Fibroblast of skin of back (primary cell): ENCODE measurements at places on chromosomes 13 and 19.
A peak's percentile ranks its signal among the peaks of the same experiment; 100 is the strongest.

DNA sequence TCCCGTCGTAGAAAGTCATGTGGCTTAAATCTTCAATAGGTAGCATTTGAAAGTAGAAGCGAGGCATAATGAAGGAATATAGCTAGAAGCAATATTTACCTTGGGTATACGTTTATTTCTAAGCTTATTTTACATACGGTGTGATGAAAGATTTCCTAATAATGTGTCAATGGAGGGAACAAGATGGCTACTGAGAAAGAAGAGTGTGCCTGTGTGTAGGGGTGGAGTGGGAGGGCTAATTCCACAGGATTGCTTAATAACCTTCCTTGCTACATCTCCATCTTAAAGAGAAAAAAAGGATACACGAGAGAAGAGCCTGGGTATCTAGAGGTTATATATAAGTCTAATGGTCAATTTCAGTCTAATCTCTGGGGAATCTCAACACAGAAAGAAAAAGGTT, 2.0 kb downstream of the SPART start:
- no peak for DNase-seq

DNA sequence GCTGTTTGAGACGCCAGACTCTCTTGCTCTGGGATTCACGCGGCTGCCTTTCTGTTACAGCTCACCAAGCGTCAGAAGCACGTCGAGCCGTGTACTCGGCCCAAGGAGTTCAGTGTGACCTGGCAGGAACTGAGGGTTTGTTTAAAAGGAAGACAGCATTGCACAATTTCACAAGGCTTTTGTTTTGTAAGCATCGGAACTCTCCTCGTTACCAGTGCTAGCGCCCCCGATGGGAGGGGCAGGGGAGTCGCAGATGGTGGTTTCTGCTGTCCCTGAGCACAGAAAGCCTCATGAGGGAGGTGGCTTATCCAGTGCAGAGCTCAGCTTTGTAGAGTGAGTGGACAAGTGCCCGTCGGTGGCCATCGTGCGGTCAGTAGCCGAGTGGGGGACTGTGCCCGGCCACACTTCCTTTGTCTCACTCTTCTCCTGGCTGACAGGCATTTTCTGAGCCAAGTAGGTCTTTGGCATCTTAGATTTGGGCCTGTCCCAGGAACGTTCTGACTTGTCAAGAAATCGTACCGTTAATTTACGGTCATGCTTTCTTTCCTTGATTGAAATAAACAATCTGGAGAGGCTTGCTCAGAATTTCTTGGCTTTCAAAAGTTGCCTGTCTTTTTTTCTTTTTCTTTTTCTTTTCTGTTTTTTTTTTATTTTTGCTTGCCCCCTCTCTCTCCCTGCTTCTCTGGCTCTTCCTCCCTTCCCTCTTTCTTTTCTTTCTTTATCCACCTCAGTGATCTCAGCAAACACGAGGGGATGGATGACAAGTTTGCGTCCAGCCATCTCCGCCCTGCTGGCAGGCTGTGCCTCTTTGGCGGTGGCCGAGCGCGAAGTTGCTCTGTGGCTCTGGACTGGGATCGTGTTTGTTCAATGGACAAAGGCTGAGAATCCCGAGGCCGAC, 7.7 kb downstream of the KDM4B start:
- DNase-seq, result peak; percentile 18

GRCh38 chr13:101434486-101434885, 18.0 kb upstream of the ITGBL1 start:
- DNase-seq, result no peak

GRCh38 chr19:5492635-5493409, 37.6 kb downstream of the ZNRF4 start:
- DNase-seq, result no peak

DNA sequence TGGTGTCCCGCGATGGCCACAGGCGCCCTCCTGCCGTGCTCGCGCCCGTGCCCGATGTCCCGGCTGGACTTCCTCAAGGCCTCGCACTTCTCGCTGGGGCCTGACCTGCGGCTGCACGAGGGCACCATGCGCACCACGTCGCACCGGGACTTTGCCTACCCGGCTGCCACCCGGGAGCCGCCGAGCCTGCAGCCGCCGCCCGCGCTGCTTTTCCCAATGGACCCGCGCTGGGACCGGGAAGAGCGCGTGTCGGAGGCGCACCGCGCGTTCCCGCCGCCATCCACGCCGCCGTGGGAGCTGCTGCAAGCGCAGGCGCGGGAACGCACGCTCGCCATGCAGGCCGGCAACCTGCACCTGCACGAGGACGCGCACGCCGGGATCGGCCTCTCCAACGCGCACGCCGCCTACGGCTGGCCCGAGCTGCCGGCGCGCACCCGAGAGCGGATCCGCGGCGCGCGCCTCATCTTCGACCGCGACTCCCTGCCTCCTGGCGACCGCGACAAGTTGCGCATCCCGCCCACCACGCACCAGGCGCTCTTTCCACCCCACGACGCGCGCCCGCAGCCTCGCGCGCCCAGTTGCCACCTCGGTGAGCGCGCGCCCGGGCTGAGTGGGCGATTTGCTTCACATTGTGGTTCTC, 12.1 kb upstream of the PEX11G start:
- DNase-seq, result peak; percentile 40

- DNase-seq, result no peak
Observed at GRCh38 chr13:34467450-34468083, 474.5 kb upstream of the NBEA start.

GRCh38 chr19:42356686-42357085, 31.3 kb downstream of the MEGF8 start:
- DNase-seq, result no peak

- peak; percentile 74 for DNase-seq
Observed at GRCh38 chr13:76715621-76716020, 170.6 kb downstream of the KCTD12 start.

DNA sequence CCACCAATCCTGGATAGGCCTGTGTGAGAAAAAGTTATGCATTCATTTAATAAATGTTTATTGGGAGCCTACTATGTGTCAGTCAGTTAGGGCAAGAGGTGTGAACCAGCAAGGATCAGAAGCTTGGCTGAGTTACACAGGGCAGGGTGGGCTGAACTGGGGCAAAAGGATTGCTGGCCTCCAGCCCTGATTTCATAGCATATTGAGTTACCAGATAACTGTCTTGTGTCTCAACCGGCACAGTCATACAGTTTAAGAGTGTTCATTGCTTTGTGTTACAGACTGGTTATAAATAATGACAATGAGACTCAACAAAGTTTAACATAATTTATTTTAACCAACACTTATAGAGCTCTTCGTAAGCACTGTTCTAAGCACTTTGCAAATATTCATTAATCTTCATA, 253.8 kb downstream of the DLEU7 start:
- DNase-seq, result peak; percentile 94

DNA sequence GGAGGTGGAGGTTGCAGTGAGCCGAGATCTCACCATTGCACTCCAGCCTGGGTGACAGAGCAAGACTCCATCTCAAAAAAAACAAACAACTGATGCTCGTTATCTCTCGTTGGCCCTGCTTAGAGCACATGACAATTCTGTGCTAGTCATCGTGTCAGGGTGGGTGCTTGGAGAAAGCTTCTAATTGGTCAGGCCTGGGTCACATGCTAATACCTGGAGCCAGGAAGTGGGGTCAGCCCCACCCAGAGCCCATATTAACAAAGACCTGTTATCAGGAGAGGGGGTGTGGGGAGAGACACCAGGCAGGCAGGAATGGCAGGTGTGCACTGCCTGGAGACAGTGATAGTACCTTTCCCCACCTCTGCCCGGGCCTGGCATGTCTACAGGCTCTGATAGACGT, 84.9 kb downstream of the DPF1 start:
- no peak for DNase-seq

- no peak for DNase-seq
Observed at GRCh38 chr19:40685563-40685962, 4.9 kb downstream of the NUMBL start.

DNA sequence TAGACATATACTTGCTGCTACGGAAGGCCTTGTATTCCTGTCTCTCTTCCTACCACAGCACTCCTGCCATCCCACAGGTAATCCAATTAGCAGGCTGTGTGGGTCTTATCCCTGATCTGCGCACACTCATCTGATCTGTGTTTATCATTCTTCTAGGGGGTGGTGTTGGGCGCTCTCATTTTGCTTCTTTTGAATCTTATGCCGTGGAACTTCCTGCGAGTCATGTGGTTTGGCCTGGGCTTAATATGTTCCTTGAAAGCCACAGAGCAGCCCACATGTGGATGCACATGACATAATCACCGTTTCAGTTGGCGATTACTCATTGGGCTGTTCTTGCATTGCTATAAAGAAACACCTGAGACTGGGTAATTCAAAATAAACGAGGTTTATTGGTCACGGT, 7.5 kb downstream of the RASA3 start:
- DNase-seq, result peak; percentile 84

DNA sequence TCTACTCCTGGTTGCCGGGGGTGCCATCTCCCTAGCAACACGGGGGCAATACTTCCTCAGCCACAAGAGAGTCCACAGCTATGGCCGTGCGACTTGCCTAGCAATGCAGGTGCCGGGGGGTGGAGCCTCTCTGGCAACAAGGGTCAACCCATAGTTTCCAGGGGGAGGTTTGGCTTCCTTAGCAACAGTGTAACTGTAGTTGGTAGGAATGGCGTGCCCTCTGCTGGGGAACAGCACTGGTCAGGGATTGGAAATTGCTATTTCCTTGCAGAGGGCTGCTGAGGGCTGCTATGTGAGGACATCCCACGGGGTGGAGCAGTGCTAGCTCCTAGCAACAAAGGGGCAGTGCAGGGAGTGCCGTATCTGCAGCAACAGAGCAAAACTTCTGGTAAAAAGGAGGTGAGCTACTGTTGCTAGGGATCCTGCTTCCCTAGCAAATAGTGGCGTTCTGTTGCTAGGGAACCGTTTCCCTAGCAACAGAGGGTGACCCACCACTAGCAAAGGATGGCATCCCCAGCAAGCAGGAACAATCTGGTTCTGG, 7.0 kb upstream of the TMC4 start:
- DNase-seq, result peak; percentile 52

DNA sequence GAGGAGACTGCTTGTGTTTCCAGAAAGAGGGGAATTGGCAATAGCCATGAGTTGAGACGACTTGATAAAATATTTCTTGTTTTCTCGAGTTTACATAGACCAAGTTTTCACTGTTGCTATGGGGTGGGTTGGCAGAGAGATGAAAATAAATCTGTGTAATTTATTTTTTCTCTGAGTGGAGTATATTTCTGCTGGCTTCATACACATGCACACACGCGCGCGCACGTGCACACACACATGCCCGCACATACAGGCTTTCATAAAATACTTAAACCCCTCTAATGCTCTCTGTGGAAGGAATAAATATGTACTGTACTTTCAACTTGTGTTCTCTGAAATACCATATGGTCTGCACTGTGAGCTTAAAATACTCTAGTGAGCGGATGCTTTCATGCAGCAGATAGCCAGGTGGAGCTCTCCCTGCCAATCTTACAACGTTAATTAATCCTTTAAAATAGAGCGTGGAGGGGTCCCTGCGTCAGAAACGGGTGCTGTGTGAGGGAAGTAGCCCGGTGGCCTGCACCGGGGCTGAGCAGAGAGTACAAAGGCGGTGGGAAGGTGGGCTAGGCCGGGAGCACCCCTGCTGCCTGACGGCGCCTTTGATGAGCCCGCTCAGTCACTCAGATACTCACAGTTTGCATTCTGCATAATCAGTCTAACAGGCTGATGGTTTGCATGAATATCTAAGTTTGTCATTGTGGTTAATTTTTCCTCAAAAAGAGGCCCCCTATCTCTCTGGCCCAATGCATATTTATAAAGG, 44.1 kb downstream of the CCNE1 start:
- no peak for DNase-seq

DNA sequence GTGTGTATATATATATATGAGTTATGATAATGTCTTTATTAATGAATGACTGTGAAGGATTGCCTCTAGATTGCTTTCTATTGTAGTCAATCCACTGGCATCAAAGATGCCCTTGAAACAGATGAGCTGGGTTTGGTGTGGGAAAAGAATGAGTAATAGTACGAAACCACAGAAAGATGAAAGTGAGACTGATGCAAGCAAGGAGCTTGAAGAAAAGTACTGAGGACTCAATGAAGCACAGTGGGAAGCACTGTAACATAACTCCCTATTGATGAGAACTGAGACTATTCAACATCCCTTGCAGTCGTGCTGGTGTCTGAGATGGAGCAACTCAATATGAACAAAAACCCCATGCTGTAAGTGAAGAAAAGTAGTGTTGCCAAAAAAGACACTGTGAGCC, 1794.2 kb downstream of the SLITRK5 start:
- peak; percentile 16 for DNase-seq
